Posterior vena cava (tissue), 2 donors: ENCODE measurements at places on chromosomes 11 and 22. TPM values are rescaled to one million over a fixed set of nuclear protein-coding genes. Genes with fewer than 3 reads are reported as not detected.

DNA sequence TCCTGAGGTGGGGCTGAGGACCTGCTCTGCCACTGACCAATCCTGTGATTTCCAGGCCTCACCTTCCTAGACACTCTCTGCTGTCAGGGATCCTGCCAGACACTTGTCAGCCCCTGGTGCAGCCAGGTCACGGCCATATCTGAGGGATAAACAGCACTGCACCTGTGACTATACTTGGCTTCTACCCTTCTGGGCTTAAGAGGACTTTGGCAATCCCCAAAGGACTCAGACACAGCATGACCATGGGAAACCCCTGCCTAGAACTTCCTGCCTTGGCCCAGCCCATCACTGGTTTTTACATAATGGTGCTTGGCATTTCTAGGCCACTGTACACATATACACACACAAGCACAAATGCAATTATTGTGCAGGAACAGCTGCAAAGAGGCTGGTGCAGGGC is 11.6 kb upstream of the OLFML1 start:
- DNase-seq, result no peak

The AMOTL1 gene
- 47.7 TPM for total RNA-seq

DNA sequence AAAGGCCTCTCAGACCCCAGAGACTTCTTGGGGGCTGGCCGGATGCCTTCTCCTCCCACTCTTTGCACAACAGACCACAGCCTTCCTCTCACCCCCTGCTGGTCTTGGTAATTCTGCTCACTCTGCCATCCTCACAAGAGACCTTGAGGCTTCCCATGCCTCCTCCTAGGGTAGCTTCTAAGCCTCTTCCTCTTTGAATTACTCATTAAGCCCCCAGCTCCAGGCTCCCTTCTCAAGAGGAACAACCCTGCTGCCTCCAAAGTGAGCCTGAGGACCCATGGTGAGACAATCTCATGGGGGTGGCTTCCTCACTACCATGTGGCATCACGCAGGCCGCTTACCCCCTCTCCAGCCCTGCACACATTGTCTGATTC is 184.6 kb upstream of the SYT13 start:
- DNase-seq, result peak; percentile 20

The HORMAD2 gene
- not detected for total RNA-seq

GRCh38 chr11:105100206-105100605 is 39.4 kb downstream of the CARD18 start:
- DNase-seq, result no peak

- no peak for DNase-seq
Measured at GRCh38 chr11:120704256-120704750, 192.8 kb downstream of the GRIK4 start.

DNA sequence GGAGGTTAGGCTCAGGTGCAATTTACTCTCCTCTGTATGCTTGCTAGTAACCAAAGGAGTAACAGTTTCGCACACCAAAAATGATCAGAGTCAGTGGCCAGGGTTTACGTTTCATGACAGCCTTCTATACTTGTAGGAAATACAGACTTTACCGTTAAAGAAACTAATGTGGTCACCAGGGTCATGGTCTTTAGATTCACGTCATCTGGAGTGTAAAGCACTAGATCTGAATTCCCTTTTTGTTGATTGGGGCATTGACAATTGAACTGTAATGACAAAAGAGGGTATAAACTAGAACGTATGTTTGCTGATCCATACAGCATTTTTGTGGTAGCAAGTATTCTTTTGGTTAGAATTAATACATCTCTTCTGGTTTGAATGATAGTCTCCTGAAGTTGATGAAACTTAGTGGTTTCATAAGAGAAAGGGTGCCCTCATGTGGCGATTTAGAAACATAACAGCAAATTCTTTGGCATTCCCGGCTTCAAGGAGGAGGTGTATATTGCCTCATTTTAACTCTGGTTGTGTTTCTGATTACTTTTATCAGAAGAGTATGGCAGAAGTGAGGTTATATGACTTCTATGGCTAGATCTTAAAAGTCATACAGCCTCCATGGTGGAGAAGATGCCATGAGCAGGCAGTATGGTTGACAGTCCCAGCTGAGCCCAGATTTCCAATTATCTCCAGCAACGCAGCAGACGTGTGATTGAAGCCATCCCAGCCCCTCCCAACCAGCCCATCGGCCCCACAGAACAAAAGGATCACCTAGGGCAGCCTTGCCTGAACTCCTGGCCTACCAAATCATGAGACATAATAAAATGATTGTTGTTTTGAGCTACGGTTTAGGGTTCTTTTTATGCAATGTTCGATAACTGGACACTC is 35.1 kb downstream of the MMP7 start:
- DNase-seq, result no peak

GRCh38 chr11:112525270-112525669 is 264.6 kb upstream of the PLET1 start:
- DNase-seq, result no peak

GRCh38 chr11:126334659-126335462 is 20.6 kb upstream of the ST3GAL4 start:
- DNase-seq, result peak; percentile 55

- no peak for DNase-seq
Measured at GRCh38 chr22:43203471-43203981, 16.6 kb upstream of the TTLL12 start.
